Astrocyte of the hippocampus (primary cell): ENCODE measurements at places on chromosomes 12 and 14.

DNA sequence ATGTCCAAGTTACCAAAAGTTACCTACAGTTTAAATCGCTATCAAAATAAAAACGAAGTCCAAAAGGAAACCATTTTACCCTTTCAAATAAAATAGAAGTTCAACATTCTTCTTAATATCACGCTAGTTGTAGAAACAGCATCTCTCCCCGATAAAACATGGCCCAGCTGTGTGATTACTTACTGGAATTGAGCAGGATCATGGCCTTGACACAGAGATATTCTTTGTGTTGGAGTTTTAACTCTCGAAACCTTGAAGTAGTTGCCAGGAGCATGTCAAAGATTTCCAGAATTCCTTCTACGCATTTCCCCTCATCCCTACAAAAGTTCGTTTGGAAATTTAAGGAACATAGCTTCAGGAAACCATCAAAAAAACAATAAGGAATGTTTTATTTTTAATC is 44.8 kb downstream of the ESR2 start:
- no peak for DNase-seq

GRCh38 chr12:105658389-105658788 is 327.9 kb downstream of the C12orf75 start:
- no peak for DNase-seq

DNA sequence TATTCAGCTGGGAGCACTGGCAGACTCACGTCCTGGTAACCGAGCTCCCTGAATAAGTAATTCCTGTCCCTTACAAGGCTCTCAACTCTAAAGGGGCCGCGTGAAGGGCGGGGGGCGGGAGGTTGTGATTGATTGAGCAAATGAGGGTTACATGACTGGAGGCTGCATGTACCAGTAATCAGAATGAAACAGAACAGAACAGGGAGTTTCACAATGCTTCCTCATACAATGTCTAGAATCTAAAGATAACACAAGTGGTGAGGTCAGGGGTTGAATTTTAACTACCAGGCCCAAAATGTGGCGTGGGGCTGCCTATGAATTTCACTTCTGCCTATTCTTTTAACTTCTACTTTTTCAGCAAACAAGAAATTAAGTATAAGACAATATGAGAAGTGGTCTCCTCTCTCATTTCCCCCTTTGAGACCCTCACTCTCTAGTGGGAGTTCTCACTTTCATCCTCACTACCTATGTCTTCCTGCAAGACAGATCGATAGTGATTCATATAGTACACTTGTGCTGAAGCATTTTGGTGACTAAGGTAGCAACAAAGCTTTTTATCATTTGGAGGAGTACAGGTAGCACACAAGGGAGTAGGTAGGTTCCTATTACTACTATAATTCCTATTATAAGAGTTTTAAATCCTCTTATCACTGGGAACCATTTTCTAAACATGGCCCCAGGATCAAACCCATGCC is 239.8 kb downstream of the KTN1 start:
- no peak for DNase-seq

DNA sequence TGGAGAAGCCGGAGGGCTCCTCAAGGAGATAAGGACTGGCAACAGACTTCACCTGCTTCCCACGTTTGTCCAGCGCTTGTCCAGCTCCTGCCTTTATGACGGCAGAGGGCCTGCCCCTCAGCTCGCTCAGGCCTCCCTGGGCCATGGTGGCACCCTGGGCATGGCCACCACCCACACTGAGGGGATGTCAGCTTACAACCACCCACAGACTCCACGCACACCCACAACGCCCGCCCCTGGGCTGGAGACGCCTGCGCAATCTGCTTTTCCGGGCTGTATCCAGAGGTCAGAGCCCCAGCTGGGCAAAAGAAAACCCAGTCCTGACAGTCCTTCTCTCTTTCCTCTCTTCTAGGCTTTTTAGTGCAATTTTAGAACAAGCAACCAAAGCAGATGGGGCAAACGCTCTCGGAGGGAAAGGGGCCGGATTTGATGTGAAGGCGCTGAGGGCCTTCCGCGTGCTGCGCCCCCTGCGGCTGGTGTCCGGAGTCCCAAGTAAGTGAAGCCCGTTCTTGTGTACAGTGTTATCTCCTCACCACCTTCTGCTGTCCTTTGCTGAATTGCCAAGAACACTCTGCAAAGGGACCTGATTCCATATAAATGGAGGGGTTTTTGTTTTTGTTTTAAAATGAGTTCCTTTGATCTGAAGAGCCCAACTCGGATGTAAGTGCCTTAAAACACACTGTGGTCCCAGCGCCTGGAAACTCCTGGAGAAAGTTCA is 337.4 kb upstream of the FKBP4 start:
- no peak for DNase-seq

DNA sequence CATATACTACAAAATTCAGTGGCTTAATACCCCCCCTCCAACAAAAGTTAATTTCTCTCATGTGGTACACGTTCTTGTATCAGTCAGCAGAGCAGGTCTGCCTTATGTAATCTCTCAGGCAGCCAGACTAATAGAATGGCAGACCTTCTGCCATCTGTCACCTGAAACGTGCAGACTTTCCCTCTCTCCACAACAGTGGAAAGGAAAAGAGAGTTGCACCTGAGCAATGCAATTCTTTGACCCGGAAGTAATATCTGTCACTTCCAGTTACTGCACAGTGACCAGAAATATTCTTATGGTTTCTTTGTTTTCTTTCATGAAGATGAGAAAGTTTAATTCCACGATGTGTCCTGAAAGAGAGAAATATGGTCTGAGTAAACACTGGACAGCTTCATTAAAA is 14.4 kb downstream of the KERA start:
- no peak for DNase-seq

- peak; percentile 61 for DNase-seq
These were observed 14.3 kb upstream of the ZFP36L1 start for GRCh38 chr14:68807148-68807600.

GRCh38 chr12:47840571-47840970 is 20.9 kb upstream of the HDAC7 start:
- DNase-seq, result no peak

DNA sequence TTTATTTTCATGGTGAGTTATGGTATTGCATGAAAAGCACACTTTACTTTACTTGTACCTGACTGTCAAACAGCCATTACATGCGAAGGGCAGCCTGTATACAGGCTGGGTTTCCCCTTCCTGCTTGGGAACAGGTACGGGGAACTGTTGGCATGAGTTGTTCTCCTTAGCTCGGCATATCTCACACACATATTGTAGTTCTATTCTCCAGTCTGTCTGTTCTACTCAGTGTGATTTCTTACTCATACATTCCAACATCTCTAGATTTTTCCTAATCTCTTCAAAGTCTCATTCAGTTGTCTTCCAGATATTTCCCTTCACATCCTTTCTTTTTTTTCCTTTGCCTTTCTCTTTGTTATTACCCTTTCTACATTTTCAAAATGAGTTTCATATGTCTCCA is 83.9 kb downstream of the HMGA2 start:
- DNase-seq, result no peak
